AG09319 (cell line): ENCODE measurements at places on chromosomes 6 and 20.
A peak's percentile ranks its signal among the peaks of the same experiment; 100 is the strongest.

DNA sequence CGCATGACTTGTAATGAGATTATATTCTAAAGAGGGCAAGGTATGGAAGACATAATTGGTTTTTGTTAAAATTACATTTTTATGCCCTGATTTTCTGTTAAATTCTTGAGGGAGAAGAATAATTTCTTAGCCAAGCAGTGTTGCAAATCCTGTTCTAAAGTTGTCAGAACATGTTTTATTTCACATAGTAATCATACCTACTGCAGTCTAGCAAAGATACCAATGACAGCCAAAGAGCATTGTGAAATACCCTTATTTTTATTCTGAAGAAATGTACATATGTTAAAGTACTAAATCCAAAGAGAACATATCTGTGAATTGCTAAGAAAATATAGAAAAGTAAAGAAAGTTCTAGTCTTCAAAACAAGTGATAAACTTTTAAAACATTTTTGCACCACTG lies 39.6 kb upstream of the SMIM8 start:
- DNase-seq = no peak

GRCh38 chr6:124870611-124871459 lies 91.4 kb upstream of the RNF217 start:
- no peak for DNase-seq

- no peak for DNase-seq
These were observed 201.3 kb downstream of the EPHA7 start for GRCh38 chr6:93218096-93218495.

DNA sequence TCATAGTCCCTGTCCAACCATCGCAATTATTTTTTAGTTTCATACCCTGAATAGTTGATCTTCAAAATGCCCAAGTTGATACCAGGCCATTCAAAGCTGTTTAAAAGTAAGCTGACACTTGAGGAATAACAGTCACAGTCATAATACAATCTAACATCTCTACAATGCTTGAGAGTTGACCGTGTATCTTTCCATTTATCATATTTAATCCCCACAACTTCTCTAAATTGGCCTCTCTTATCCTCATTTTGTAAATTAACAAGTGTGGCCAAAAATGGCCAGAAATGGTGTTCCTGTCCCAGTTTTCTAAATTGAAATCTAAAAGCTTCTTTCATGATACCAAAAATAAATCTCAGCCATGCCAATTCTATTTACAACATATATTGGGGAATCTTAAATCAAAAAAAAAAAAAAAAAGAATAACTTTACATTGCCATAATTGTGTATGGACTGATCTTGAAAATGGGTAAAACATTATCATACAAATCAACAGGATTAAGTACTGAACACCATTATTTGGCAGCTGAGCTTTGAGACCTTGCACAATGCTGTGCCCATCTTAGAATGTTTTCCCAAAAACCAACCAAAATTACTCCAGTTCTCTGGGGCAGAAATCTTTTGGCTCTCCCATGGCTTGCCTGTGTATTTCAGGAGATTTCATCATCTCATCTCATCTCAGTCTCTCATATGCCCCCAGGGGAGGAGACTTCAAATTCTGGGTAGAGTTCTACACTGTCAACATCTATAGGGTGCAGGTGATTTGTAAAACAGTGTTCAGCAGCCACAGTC lies 448.7 kb upstream of the JARID2 start:
- peak; percentile 49 for DNase-seq

DNA sequence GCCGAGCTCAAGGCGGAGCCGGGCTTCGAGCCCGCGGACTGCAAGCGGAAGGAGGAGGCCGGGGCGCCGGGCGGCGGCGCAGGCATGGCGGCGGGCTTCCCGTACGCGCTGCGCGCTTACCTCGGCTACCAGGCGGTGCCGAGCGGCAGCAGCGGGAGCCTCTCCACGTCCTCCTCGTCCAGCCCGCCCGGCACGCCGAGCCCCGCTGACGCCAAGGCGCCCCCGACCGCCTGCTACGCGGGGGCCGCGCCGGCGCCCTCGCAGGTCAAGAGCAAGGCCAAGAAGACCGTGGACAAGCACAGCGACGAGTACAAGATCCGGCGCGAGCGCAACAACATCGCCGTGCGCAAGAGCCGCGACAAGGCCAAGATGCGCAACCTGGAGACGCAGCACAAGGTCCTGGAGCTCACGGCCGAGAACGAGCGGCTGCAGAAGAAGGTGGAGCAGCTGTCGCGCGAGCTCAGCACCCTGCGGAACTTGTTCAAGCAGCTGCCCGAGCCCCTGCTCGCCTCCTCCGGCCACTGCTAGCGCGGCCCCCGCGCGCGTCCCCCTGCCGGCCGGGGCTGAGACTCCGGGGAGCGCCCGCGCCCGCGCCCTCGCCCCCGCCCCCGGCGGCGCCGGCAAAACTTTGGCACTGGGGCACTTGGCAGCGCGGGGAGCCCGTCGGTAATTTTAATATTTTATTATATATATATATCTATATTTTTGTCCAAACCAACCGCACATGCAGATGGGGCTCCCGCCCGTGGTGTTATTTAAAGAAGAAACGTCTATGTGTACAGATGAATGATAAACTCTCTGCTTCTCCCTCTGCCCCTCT lies 1.1 kb downstream of the CEBPB start:
- DNase-seq = no peak

DNA sequence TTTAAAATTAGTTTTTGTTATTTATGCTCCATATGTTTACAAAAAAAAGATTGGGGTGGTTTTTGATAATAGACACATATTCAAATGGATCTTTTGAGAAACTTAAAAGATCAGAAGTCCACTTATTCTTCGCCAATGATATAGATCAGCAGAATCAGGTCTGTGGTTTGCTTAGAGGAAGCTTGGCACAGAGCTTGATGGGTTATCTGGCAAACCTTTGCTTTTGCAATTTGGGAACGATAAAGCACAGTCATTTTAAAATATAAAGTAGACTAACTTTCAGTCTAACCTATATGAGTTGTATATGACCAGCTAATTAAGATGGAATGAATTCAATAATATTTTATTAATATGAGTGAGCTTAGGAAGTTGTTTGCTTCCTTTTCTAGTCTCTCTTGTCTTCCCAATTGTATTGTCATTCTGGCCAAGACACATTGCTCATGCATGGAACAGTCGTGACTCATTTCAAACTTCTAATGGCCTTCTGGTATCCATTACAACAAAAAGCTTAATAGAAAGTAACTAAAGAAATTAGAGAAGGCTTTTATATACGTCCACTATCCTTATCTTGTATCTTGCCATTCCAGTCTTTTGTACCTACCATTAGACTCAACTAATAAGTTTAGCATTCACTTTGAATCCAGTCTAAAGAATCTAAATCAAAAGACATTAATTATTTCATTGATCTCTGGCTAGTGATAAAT lies 118.7 kb downstream of the TBX18 start:
- DNase-seq = no peak

DNA sequence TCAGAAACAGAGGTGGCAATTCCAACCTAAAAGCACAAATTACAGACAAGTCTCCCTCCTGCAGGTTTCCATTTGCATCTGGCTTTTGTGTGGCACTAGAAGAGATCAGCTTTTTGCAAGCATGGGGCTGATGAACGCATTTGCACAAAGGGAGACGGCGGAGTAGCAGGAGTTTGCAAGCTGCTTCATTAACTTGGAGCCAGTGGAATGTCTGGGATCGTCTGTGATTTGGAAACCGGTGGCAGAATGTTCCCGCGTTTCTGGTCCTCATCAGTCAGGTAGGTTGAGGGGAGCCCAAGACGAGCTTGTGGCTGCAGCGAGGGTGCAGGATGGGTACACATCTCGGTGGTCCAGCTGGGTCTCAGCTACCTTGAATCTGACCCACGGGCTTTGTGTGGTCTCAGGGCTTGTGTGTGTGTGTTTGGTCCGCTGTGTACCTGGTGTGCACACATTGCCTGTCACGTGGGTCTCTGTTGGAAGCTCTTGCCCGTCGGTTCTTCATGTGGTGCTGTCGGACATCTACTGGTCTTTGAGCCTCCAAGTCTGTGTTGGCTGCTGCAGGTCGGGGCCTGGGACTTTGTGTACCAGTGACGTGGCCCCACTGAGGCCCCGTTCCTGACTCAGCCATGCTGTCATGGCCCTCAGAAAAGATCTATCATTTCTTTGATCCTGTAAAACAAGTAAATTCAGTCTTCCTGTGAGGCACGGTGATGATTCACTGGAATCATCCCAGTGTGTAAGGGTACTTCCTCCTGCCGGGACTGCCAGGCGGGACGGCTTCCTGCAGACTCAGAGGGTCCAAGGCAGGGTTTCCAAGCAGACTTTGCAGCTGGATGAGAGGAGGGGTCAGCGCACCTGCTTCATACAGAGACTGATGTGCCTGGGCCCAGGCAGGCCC lies 12.4 kb upstream of the MYT1 start:
- DNase-seq = no peak
